ENCODE measurements at places on chromosomes 6 and 20.
A peak's percentile ranks its signal among the peaks of the same experiment; 100 is the strongest.

DNA sequence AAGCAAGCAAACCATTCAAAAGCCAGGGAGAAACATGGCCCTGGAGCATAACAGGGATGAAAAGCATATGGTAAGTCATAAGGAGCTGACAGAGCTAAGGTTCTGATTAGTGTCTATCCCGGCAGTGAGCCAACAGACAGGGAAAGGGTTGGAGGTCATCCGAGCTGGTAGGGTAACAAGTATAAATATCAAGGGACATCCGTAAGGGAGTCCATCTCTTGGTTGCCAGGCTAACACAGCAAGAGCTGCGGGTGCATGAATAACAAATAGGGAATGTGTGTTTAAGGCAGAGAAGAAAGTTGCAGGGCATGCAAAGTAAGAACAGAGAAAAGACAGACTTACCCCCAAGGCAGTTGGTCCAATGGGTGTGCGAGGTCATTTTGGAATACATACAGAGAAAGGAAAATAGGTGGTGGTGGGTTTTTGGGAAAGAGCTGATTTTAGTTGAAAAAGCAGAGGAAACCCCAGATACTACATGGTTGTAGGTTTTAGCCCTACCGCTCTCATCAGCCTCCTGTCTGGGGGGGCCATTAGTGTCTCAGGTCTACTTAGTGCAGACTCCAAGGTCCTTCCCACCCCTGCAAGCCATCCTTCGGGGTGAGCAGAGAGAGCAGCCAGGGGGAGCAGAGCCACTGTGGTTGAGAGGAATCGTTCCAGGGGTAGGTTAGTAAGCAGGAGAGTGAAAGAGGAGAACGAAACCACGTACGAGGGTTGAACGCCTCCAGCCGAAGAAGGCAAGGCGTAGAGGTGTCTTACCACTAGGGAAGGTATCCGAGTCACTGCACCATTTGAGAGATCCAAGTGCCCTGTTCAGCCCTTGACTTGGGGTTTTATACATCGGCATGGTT is at the start of gene ERVFRD-1:
Gene ERVFRD-1 (minus strand): TSS at position 805 of the 848 bp plus-strand sequence. CDS start 6,415 bp downstream, outside the sequence.
- no peak for DNase-seq

DNA sequence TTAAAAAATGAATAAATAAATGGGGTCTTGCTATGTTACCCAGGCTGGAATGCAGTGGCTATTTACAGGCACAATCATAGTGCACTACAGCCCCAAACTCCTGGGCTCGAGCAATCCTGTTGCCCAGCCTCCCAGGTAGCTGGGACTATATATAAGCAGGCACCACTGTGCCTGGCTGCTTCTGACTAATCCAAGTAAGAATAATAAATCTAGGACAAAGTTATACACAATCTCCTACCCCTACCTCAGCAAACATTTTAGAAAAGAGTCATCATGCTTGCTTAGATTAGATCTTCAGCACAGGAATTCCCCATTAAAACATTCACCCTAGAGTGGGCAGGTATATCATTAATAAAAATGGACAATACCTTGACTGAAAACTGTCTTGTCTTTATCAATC is 124.6 kb downstream of the REV3L start:
- peak; percentile 91 for DNase-seq

- peak; percentile 78 for DNase-seq
These were observed 8.8 kb upstream of the PERP start for GRCh38 chr6:138115877-138116660.

DNA sequence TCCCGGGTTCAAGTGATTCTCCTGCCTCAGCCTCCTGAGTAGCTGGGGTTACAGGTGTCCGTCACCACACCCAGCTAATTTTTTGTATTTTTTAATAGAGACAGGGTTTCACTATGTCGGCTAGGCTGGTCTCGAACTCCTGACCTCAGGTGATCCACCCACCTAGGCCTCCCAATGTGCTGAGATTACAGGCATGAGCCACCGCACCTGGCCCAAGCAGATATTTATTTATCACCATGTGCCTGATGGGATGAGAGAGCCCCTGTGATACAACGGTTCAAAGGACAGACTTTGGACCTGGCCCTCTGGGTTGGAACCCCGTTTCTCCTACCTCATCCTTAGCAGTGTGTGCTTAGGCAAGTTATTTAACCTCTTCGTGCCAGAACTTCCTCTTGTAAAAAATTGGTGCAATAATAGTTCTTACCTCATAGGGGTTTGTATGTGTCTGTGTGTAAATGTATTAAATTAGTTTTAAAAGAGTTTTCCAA is 19.2 kb upstream of the STK38 start:
- no peak for DNase-seq

GRCh38 chr20:63829603-63829944 is 1.5 kb downstream of the ZBTB46 start:
- no peak for DNase-seq

- DNase-seq: peak; percentile 79
These were observed 913 bp downstream of the BTN2A2 start for GRCh38 chr6:26383624-26384417.

DNA sequence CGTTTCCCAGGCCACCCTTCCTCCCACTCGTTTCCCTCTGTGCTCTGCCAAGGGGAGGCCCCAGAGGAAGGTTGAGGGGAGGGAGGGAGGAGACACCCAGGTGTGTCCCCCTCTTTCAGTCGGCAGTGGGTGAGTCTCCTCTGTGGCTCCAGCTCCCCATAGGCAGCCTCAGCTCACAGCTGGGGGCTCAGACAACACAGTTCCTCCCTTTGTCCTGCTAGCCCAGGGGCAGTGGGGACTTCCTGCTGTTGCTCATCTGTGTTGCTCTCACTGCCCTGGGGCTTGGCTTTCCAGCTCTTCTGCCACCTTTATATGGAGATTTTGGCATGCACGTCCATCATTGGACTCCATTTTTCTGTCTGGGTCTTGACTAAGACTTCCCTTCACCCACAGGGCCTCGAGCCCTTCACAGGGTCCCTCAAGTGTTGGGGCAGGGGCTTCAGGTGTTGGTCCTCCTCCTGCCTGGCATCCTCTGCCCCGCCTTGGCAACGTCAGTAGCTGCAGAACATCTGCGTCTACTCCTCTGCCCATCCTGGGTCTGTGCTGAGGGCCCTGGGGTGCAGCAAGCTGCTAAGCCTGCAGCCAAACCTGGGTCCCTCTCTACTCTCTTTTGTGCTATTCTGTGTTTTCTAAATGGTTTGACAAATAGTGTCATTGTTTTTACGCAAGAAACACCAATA is 190.6 kb upstream of the PMEPA1 start:
- peak; percentile 13 for DNase-seq

- DNase-seq: no peak
These were observed 65.3 kb downstream of the CTNNBL1 start for GRCh38 chr20:37759052-37759553.

GRCh38 chr6:100230115-100230952 is 234.4 kb downstream of the SIM1 start:
- DNase-seq: no peak

GRCh38 chr20:45229264-45230056 is 8.3 kb downstream of the SEMG2 start:
- peak; percentile 54 for DNase-seq

DNA sequence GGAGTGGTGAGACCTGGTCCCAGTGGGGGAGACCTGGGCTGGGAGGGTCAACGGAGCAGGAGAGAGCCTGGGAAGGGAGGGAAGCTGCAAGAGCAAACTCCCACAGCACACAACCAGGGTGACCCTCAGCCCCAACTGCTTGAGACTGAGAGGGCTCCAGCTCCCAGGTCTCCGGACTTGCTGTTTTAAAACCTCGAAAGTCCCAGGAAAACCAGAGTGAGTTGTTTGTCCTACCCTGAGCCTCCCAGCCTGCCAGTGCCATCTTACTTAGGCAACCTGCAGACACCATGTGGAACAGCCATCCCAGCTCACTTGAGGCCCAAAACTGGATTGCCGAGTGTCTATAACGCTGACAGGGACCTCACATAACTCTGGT is 4.8 kb upstream of the NTSR1 start:
- DNase-seq: no peak

GRCh38 chr20:44331201-44331600 is 5.6 kb upstream of the R3HDML start:
- no peak for DNase-seq

GRCh38 chr6:11970114-11970513 is 42.0 kb upstream of the HIVEP1 start:
- DNase-seq: no peak

GRCh38 chr6:113522376-113522775 is 334.8 kb upstream of the MARCKS start:
- DNase-seq: no peak

DNA sequence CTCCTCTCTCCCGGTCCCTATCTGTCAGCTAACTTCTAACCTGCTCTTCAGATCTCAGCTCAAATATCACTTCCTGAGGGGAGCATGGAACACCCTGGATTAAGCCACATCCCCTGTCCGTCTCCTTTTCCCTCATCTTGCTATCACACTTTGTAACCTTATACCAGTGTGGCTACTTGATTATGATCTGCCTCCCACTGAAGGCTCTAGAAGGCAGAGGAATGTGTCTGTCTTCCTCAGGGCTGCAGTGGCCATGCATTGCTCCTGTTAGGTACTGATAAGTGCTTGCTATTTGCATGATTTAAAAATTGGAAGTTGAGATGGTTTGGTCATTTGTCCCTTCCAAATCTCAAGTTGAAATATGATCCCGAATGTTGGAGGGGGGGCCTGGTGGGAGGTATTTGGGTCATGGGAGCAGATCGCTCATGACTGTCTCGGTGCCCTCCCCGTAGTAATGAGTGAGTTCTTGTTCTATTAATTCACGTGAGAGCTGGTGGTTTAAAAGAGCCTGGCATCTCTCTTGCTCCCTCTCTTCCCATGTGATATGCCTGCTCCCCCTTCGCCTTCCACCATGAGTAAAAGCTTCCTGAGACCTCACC is 71.4 kb downstream of the PLCB4 start:
- DNase-seq: no peak

DNA sequence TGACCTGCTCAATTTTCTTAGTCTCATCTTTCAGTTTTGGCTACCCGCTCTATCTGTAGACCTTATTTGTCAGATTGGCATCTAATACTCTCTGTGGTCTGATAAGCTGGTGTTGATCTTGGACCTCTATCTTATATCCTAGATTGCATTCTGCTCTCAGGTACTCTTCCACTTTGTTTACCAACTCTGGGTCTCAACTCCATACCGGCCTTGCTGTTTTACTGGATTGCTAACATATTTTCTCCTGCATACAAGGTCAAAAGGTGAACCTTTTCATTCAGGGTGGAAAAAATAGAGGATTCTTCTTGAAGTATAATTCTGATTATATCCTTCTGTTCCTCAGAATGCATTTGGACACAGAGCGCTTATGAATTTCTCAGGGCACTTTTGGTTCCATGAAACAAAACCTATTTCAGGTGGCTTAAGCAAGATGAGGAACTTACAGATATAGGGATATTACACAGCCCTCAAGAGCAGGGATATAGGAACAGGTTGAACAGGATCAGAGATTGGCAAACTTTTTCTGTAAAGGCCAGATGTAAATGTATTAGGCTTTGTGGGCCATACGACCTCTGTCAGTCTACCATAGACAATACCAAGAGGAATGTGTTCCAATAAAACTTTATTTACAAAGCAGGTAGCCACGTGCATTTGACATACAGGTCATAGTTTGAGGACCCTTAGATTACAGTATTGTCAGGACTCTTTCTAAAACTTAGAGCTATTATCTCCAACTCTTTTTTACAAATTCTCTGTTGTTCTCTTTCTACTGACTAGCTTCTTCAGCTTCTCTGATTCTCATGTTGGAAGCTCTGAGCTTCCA is 2.5 kb upstream of the SH3BGRL2 start:
- no peak for DNase-seq

GRCh38 chr6:140486450-140487361 is 1112.3 kb upstream of the CITED2 start:
- DNase-seq: peak; percentile 58

DNA sequence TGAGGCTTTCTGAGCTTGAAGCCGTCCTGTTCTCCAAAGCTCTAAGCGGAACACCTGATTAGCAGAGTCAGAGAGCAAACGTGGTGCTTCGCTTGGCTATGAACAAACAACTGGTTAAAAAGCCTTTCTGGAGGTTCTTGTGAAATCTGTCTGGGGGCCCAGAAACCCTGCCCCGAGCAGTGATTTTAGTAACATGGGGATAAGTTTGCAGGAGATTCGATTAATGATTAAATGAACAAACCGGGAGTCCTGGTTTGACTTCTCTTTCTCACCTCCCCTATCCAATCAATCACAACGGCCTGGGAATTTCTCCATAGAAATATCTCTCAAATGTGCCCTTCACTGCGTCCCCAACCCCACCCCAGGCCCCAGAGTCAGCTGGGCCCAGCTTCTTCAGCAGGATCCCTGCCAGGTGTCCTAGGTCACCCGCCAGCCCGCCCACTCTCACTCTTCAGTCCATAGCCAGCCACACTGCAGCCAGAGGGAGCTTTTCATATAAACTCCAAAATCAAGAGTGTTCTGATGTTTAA is 43.6 kb downstream of the ZDHHC14 start:
- DNase-seq: peak; percentile 20

Measured in kidney tubule cell (primary cell).